ENCODE measurements at places on chromosomes 1 and 21. TPM values are rescaled to one million over a fixed set of nuclear protein-coding genes. Genes with fewer than 3 reads are reported as not detected.

DNA sequence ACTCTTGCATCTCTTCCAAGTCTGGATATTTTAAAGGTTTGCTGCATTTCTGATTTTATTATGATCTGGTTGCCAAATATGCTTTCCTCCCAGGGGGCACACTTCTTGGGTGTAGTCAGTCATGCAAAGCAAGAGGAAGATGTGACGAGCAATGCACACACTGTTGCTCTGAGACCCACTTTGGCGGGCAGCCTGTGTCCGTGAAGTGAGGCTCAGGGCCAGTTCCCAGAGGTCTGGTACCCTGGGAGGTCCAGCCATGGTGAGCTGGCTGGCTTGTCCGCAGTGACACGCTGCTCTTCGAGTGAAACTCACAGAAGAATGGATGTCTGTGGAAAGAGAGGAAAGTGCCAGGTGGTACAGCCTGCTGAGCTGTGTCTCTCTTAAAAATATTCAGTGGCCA is 52.8 kb upstream of the EDN2 start:
- peak overlapping the region; percentile 18 for H3K27ac ChIP-seq
- H3K4me1 ChIP-seq = peaks cover 10% of the 10 kb centered on the region
- H3K36me3 ChIP-seq = no peaks in the 10 kb centered on the region
- no peaks in the 10 kb centered on the region for H3K27me3 ChIP-seq
- DNase-seq = no peak

DNA sequence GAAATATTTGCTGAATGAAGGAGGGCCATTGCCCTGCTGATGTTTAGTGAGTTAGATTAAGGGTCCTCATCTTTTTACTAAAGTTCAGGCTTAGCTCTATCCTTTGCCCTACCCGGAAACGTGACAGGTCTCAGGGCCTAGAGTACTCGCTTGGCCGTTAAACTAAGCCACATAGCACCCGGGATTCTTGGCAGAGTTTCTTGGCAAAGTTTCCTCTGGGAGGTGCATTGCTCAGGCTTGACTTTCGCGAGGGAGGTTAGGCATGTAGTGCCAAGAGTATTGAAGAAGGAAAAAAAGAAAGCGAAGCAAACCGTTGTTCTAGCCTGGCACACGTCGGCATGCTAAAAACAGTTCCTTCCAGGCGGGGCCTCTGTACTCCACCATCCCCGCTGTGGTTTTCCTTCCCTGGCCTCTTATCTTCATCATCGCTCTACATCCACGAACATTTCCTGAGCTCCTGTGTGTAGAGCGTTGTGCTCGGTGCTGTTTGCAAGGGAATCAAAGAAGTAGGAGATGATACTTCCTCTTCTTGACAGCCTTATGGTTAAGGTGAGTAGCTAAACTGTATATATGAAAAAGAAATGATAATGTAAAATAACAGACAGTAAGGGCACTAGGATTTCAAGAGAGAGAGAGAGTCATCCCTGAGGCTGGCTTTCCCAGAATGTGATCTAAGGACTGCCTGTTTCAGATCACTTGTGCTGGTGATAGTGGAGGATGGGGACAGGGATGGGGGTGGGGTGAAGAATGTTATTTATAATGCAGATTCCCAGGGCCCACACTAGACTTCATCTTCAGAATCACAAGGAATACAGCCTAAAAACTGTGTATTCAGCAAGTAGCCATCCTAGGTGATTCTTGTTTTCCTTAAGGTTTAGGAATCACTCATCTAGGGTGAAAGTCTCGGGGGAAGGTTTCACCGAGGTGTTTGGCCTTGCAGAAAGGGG is 18.8 kb downstream of the RNF220 start:
- no peaks in the 10 kb centered on the region for H3K27me3 ChIP-seq
- no peaks in the 10 kb centered on the region for H3K36me3 ChIP-seq
- no peaks in the 10 kb centered on the region for H3K4me1 ChIP-seq
- no peak overlapping the region for H3K4me3 ChIP-seq

DNA sequence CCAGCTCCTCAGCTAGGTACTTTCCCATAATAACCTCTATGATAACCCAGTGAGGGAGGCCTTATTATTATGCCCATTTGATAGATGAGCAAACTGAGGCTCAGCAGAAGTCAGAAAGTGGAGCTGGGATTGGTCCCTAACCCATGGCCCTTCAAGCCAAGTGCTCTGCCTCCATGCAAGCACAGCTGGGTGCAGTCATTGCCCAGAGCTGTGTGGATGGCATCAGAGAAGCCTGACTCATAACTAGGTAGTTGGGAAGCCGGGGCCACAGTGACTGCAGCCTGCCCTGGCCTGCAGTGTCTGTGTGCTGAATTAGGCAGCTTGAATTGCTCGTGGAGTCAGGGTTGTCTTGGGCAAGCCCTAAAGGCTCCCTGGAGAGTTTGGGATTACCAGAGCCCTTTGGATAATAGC is 89.9 kb upstream of the SLC2A1 start:
- H3K27me3 ChIP-seq = no peaks in the 10 kb centered on the region
- no peak overlapping the region for H3K27ac ChIP-seq
- DNase-seq = no peak
- no peak overlapping the region for H3K4me3 ChIP-seq
- no peaks in the 10 kb centered on the region for H3K36me3 ChIP-seq
- H3K4me1 ChIP-seq = no peaks in the 10 kb centered on the region

- no peak for DNase-seq
- no peaks in the 10 kb centered on the region for H3K36me3 ChIP-seq
- no peaks in the 10 kb centered on the region for H3K27me3 ChIP-seq
- no peaks in the 10 kb centered on the region for H3K4me1 ChIP-seq
- no peak overlapping the region for H3K27ac ChIP-seq
- no peak overlapping the region for H3K4me3 ChIP-seq
These were observed 155.3 kb downstream of the NPHP4 start for GRCh38 chr1:5836776-5837440.

DNA sequence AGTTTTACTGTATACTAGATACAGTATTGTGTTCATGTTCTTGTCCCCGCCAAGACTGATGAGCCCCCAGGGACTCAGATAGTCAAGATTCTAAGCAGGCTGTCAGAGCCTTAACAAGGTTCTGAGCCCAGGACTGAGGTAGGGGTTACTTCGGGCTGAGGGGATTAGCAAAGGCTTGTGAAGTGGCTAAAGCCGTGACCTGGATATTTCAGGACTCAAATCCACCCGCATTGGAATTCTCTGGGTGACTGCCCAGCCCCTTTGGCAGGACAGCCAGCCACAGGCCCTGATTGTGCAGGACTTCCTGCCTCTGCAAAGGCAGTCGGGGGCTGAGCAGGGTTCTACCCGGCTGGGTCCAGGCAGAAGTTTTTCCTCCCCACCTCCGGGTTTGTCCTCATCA is at the start of gene PLA2G5:
Gene PLA2G5 (plus strand): TSS at position 321 of the 400 bp plus-strand sequence. CDS start 14,637 bp downstream, outside the sequence.
- peak within 1 kb of the TSS; percentile 68 for H3K27ac ChIP-seq
- DNase-seq = peak; percentile 27

DNA sequence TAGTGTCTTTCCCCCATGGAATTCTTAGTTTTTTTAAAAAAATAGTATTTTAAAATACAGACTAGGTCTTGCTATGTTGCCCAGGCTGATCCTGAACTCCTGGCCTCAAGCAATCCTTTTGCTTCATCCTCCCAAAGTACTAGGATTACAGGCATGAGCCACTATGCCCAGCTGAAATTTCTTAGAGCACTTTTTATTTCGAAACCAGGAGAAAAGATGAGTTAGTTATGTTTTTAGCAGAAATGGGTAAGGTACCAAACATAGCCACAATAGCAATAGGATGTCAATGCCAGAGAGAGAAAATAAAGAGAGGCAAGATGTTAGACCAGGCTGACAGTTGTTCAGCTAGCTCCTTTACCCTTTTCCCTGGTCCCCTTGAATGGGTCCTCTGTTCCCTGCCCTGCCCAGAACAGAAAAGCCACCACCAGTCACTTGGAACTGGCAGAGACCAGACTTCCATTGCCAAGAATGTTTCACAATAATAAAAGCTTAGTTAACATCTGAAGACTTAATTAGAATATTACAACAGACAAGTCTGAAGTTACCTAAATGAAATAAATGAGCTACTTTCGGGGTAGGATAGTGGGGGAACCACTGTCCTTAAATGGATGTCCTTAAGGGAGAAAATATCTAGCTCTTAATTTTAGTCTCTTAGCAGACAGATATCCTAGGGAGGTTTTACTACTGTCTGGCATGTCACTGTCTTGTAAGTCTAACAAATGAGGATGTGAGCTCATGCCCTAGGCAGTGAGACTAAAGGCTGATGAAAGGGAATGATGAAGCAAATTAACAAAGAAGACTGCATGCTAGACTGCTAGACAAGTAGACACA is 54.3 kb downstream of the ABL2 start:
- H3K27me3 ChIP-seq = no peaks in the 10 kb centered on the region
- peaks cover 35% of the 10 kb centered on the region for H3K4me1 ChIP-seq
- no peaks in the 10 kb centered on the region for H3K36me3 ChIP-seq
- H3K27ac ChIP-seq = peak overlapping the region; percentile 42
- no peak overlapping the region for H3K4me3 ChIP-seq

DIO1 gene
- total RNA-seq = not detected

GLUL gene
- total RNA-seq = 102 TPM

FLG2 gene
- total RNA-seq = 0.37 TPM

DNA sequence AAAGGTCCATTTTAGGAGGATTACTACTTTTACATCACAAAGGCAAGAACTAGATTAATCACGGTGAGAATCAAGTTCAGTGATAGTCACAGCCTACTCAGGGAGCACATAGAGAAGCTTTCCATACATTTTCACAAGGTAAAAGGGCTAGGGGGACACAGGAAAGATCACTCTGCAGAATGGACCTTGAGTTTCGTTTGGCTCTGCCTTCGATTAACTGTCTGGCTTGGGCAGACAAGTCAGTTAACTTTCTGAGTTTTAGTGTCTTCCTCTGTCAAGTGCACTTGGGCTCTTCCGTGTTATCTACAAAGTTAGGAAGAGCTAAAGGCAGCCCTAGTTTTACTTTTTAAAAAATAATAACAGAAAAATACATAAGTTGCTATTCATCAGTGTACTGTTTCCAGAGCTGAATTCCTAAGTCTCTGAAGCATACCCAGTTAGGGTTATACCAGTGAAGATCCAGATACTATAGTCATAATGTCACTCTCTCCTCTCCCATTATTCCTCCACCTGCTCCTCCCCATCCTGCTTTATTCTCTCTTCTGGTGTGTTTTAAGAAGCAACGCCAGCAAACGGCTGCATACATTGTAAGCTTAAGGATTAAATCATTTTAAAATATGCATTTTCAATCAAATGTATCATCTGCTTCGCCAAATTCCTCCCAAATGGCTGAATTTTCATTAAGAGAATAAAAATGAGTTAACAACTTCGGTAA is 1.7 kb downstream of the CEP170 start:
- DNase-seq = no peak
- no peaks in the 10 kb centered on the region for H3K36me3 ChIP-seq
- H3K4me3 ChIP-seq = peak overlapping the region; percentile 95
- H3K27ac ChIP-seq = peak overlapping the region; percentile 96
- H3K27me3 ChIP-seq = no peaks in the 10 kb centered on the region
- peaks cover 25% of the 10 kb centered on the region for H3K4me1 ChIP-seq

DNA sequence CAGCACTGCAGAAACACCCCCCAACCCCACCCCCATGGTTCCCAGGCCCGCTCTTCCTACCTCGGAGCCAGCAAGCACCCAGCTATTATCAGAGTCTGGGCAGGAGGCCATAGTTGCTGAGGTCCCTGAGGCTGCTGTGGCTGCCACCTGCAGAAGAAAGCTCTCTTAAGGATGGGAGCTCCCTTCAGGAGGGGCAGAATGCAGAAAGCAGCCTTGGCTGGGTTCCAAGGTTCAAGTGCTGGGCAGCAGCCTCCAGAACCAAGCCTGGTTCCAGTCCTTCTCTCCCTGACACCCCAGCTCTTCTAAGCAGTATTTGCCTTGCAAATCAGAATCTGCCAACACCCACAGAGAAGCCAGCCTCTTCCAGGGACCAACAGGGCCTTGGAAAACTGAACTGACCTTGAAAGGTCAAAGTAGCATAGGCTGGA is 2.3 kb downstream of the PBXIP1 start:
- H3K27me3 ChIP-seq = no peaks in the 10 kb centered on the region
- no peak for DNase-seq
- H3K36me3 ChIP-seq = peaks cover 34% of the 10 kb centered on the region
- H3K4me1 ChIP-seq = peaks cover 60% of the 10 kb centered on the region

DNA sequence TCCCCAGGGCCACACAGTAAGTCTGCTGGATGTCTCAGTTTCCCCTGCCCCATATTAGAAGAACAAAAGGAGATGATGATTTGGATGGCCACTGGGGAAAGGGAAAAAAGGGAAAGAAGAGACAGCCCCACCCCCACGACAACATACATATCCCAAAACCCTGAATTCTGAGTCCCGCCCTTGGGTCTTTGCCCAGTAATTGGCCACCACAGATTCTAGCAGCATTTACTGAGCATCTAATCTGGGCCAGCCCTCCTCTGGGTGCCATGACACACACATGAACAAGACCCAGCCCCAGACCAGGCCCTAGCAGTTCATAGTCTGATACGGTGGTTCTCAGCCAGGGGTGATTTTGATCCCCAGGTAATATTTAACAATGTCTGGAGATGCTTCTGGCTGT is 5.2 kb upstream of the TTC4 start:
- H3K36me3 ChIP-seq = no peaks in the 10 kb centered on the region
- H3K27ac ChIP-seq = no peak overlapping the region
- no peak for DNase-seq

DNA sequence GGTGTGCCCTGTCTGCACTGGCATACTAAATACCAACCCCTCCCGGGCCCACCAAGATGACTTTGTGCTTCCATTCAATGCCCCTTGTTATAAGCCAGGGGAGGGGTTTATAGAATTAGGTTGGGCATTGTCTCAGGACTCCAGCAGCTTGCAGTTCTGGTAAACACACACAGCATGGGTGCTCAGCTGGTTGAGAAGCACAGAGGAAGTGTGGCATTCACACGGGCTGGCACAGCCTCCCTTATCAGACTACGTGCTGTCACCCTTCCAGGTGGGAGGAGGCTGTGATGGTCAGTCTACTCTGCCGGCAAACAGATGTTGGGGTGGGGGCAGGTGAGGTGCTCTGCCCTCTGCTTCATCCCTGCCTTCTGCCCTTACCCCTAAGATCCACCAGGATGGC is 15.0 kb upstream of the SLC6A17 start:
- no peak overlapping the region for H3K27ac ChIP-seq
- H3K4me3 ChIP-seq = no peak overlapping the region
- DNase-seq = peak; percentile 31
- H3K27me3 ChIP-seq = peaks cover 21% of the 10 kb centered on the region
- peaks cover 7% of the 10 kb centered on the region for H3K4me1 ChIP-seq

DNA sequence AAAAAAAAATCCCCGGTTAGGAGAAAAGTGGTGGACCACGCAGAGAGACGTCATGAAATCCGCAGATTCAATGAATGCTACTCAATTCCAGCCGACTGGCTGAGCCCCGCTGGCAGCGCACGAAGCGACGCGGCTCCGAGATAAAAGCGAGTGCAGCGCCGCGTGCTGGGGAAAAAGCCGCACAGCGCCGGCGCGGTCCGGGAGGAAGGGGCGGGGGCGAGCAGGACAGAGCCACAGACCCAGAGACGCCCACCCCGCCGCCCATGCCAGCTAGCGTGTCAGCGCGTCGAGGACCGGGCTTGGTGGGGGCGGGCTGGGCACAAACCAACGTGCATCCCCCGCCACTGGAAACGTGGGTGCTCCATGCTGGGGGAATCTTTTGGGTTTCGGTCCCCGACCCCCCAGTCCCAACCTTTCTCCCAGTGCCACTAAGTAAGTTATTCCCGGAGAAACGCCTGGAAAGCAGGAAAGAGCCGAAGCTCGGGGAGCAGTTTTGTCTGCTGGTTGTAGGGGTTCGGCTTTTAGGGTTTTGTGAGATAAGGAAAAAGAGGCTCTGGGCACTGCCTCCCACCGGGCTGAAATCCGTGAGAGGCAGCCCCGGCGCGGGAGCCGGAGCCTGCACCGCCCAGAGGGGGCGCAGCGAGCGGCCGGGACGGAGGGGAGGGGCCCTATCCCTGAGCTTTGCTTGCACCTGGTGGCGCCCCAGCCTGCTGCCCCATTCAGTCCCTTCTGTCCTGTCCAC is at the start of gene KCNJ6:
Gene KCNJ6 (minus strand): TSS at position 148 of the 742 bp plus-strand sequence. CDS start 75,775 bp downstream, outside the sequence.
- H3K27me3 ChIP-seq = peaks cover 41% of the 10 kb centered on the region
- H3K4me3 ChIP-seq = peak within 1 kb of the TSS; percentile 40
- H3K36me3 ChIP-seq = no peaks in the 10 kb centered on the region
- H3K27ac ChIP-seq = no peak within 1 kb of the TSS

Measured in stomach (tissue), 19 donors.